Cortex of kidney (tissue), 1 donor: ENCODE measurements at places on chromosomes 5 and 9.

- no peak for DNase-seq
Observed at GRCh38 chr5:177297922-177298321, 5.6 kb downstream of the RAB24 start.

GRCh38 chr9:135905380-135906258 lies 1.7 kb downstream of the CAMSAP1 start:
- DNase-seq: no peak

DNA sequence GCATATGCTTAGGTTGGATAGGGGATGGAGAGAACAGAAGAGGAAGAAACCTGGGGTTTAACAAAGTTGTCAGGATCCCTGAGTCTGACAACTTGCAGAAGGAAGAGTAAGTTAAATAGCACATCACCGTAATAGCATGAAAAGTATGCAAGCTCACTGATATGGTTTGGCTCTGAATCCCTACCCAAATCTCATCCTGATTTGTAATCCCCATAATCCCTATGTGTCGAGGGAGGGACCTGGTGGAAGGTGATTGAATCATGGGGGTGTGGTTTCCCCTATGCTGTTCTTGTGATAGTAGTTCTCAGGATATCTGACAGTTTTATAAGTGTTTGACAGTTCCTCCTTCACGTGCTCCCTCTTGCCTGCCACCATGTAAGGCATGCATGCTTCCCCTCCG lies 193.3 kb downstream of the PSAT1 start:
- no peak for DNase-seq

DNA sequence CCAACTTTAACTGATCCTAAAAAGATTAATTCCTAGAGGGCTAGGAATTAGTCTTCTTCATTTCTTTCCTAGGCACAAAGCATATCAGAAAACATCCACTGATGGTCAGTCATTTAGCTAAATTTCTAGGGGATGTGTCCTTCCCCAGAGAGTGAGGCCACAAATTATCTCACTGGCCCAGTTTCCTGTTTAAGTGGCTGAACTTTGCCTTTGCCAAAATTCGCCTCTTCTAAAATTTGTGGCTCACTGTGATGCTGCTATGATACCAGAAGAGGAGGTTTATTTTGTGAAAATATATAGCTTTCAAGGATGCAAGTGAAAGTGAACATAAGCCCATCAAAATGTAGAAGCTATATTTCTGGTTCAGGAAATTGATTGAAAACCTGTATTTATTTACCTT lies 98.1 kb upstream of the FER start:
- DNase-seq: no peak

GRCh38 chr5:55222092-55222984 lies 4.8 kb downstream of the MCIDAS start:
- no peak for DNase-seq

DNA sequence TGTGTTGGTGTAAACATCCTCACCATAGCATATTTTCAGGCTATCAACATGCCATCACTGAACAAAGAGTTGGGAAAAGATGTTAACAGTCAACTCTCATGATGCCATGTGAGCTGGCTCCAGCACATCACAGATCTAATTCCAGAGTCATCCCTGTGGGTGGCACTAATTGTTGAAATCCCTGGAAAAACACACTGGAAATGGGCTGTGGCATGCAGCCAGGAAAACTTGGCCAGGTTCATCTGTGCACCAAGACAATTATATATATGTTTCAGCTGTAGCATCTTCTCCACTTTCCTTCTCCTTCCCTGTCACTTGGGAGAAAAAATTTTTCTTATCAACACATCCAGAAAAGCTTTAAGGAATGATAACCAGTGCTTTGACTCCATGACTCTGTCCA lies 313.7 kb downstream of the TRIM32 start:
- DNase-seq: no peak

GRCh38 chr9:2066312-2067273 lies 51.4 kb downstream of the SMARCA2 start:
- DNase-seq: no peak

DNA sequence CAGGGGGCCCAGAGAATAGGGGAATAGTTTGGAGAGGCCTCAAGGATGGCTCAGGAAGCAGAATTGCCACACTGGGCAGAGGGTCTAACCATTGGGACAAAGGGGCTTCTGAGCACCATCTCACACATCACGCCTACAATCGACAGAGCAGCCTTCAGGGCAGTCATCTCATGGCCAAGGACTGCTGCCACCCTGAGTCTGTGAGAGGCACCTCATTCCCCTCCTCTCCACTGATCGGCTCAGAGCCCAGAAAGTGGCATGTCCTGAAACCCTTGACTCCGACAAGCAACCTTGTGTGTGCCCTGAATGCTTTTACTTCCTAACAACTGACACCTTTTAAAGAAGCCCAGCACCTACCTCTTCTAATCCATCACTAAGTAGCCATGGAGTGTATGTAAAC lies 128.9 kb upstream of the PTPN3 start:
- DNase-seq: no peak

DNA sequence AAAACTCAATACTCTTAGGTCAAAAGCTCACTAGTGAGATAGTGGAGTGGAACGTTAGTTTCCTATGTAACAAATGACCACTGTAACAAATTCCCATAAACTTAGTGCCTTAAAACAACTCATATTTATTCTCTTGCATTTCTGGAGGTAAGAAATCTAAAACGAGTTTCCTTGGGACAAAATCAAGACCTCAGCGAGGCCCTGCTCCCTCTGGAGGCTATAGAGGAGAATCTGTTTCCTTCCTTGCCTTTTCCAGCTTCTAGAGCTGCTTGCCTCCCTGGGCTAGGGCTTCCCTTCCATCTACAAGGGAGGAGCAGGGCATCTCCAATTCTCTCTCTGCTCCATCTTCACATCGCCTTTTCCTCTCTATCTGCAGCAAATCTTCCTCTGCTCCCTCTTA lies 32.0 kb downstream of the SEMA5A start:
- no peak for DNase-seq

DNA sequence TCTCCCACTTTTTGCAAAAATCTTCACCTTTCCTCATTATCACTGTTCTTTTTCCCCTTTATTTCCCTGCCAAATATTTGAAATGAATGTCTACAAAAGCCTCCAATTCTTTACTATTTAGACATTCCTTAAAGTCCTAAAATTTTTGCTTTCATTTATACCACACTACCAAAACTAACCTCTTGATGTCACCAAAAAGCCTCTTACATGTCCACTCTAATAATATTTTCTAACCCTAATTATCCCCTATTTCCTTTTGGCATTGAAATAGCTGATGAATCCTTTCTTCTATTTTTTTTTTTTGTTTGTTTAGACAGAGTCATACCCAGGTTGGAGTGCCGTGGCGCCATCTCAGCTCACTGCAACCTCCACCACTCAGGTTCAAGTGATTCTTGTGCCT lies 32.3 kb upstream of the NRG2 start:
- no peak for DNase-seq

DNA sequence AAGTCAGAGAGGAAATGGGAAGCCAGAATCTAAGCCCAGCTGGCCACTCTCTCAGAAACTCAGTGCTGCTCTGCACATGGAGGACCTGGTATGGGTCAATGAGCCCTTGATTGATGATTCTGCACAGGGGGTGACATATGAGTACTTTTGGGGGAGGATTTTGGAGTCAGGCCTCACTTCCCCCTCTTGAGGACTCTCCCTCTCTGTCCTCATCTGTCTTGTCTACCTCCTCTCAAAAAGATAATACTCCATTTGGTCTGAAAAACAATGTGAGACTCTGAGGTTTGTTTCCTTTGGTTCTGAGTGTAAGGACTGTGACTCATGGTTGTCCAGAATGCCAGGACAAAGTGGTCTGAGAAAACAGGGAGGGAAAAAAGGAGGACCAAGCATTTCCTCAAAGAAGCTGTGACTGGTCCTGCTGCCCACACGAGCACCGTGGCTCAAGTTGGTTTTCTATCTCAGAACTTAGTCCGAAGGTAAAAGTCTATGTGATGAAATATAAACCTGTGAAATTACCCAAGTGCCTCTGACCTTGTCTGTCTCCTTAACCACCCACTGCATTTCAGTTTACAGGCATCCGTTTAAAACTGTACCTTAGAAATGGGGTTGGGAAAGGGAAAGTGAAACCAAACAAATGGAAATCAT lies 11.1 kb downstream of the TTC39B start:
- DNase-seq: no peak

DNA sequence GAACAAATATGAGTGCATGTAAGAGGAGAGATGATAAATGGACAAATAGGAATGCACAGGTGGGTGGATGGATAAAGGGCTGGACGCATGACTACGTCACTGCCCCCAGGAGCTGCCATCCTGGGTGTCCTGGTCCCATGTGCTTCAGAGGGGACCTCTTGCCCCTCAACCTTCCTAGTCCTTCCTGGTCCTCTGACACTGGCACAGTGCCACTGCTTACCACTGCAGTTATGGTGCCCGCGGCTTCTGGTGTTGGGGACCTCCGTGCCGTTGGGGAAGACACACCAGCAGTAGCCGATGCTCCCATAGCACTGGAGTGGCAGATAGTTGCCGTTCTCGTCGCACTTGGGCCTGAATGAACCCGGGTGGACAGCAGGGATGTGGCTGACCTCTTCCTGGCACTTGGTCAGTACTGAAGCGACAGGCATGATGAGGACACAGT lies 9.8 kb downstream of the CD74 start:
- no peak for DNase-seq

GRCh38 chr9:128409978-128410377 lies 10.7 kb upstream of the CERCAM start:
- no peak for DNase-seq

DNA sequence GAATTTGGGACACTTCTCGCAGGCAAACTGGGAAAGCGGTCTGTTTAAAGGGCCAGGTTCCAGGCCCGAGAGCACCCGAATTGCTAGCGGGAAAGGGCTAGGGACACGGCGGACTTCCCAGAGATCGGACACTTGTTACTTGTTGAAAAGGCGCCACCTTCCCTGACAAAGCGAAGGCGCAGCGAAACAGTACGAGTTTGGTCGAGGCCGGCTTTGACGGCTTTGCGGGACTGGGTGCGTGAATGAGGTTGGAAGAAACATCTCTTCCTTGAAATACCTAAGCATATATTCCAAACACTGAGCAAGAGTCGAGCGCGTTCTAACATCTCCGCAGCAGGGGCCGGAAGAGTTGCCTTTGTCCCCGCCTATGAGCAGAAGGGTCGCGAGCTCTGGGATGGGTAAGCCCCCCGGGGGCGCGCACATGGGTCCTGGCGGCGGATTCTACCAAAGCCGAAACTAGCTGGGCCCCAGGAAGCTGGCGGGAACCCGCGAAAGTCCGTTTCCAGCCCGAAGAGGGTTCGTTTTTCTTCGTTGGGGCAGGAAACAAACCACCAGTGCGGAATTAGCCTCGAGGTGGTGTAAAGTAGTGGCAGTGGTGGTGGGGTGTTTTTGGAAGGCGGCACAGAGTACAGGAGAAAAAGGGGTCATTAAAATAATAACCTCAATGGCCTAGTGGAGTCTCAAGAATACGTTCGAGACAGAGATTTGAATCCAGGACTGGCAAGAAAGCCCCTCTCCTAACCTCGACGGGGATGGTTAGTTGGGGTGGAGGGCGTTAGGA lies 1.5 kb downstream of the GDNF start:
- DNase-seq: no peak

GRCh38 chr5:76521240-76521758 lies 101.9 kb downstream of the F2RL2 start:
- DNase-seq: no peak

DNA sequence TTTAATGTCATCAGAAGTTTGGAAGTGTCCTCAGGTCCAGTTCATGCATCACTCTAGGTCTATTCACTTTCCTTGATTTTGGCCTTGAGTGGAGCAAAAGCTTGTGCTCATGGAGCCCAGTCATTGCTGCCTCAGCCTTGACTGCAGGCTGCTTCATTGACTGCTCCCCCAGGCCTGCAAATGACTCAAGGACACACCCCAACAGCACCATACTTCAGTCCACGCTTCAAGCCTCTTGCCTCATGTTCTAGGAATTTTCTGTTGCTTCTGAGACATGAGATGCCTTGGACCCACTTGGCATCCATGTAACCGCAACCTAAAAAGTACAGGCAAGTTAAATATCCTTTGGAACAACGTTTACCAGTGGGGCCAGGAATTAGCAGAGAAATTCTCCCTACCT lies 193.7 kb downstream of the PIK3R1 start:
- no peak for DNase-seq

- DNase-seq: no peak
Observed at GRCh38 chr5:137891849-137892248, 2.6 kb downstream of the PKD2L2 start.

DNA sequence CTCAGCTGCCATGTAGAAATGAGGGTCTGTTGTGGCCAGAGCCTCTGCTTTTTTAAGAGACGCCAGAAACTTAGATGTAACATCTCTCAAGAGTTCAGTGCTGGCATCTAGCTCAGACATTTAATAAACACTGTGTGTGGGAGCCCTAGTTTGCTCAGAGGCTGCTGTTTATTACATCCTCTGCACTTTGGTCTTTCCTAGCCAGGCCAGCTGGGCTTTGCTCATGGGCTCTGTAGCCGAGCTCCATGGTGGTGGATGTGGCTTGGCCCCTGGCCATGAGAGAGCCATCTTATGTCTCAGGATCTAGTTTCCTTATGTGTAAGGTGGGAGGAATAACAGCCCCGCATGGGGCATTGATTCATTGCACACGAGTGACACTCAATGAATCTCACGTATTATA lies 30.0 kb downstream of the ARHGEF37 start:
- no peak for DNase-seq

- DNase-seq: no peak
Observed at GRCh38 chr5:122507045-122507444, 195.0 kb downstream of the SNCAIP start.

DNA sequence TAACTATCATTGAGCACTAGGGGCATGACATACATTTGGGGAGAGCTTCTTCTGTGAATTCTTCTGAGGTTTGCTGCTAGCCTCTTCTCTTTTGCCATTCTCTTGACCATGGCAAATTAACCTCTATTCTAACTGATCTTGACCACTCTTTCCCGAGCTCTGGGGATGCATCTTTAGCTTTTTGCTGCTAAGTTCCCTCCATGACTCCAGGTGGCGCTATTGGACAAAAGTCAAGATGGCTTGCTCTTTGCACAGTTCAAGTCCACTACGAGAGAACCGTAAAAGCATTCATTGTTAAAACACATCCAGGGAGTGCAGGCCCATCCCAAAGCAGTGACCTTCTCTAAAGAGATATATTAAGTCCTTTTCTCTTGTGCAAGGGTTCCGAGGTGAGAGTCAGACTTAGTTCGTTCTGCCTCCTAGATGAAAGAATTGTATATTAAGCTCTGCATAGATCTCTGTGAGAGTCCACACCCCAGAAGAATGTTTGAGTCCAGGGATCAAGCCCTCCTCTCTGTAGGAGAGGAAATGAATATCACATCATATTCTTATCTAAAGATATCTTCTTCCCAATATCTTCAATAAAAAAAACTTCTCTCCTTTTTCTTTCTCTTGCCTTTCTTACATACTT lies 1152.9 kb upstream of the CDH6 start:
- no peak for DNase-seq

GRCh38 chr5:179168664-179169063 lies 108.5 kb downstream of the ZNF354C start:
- no peak for DNase-seq

DNA sequence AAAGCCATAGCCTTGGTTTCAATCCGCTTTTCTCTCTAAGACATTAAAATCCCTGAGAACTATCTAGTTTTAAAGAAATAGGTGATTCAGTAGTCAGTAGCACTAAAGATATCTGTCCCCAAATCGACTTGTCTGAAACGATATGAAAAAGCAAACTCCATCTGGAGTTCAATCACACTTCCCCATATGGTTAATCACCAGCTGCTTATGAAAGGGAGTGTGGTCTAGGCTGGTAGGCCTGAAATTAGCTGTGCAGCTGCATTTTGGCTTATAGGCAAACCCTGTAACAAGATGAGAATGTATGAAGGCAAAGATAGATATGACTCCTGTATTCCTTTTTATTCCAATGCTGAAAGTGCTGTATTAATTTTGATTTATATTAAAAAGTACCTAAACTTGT lies 65.9 kb downstream of the DMRTA1 start:
- DNase-seq: no peak

- DNase-seq: no peak
Observed at GRCh38 chr9:127626752-127627493, 14.8 kb downstream of the STXBP1 start.
